ENCODE measurements at places on chromosomes 7 and 10. TPM values are rescaled to one million over a fixed set of nuclear protein-coding genes. Genes with fewer than 3 reads are reported as not detected.

DNA sequence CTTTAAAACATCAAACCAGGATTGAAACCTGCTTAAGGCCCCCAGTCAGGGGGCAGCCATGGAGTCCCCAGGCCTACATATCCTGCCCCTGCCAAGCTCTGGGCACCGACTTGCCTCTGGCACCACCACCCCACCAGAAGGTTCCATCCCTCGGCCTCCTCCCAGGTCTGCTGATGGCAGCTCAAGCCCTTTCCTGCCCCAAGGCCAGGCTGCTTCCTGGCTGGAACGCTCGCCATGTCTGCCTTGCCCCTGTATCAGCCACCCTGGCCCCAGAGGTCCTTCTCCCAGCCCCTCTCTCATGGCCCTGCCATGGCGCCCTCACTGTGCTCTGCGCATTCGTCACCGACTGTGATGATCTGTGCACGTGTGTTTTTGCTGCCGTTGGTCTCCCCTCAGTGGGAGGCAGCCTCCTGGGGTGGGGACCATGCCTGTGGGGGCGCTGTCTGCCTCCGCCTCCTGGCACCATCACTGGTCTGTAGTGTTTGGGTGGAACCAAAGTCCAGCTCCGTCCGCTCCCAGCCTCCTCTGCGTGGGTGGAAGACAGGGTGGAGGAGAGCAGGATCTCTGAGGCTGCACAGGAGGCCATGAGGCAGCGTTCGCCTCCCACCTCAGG, 3.2 kb downstream of the DPYSL4 start:
- no peaks in the 10 kb centered on the region for H3K4me1 ChIP-seq
- no peak for DNase-seq
- H3K27ac ChIP-seq, result no peak overlapping the region

- no peaks in the 10 kb centered on the region for H3K36me3 ChIP-seq
- no peak overlapping the region for H3K27ac ChIP-seq
- H3K4me1 ChIP-seq, result peaks cover 3% of the 10 kb centered on the region
- no peak for DNase-seq
- no peak overlapping the region for H3K4me3 ChIP-seq
These were observed 127.2 kb upstream of the TNRC18 start for GRCh38 chr7:5550831-5551230.

GRCh38 chr7:106059556-106059955, 52.6 kb downstream of the SYPL1 start:
- H3K4me1 ChIP-seq, result peaks cover 3% of the 10 kb centered on the region
- no peak overlapping the region for H3K27ac ChIP-seq
- H3K36me3 ChIP-seq, result no peaks in the 10 kb centered on the region

The TMEM176B gene
- not detected for total RNA-seq

GRCh38 chr10:52030975-52031374, 283.1 kb upstream of the DKK1 start:
- H3K27me3 ChIP-seq, result no peaks in the 10 kb centered on the region
- H3K36me3 ChIP-seq, result no peaks in the 10 kb centered on the region
- H3K4me1 ChIP-seq, result no peaks in the 10 kb centered on the region
- H3K4me3 ChIP-seq, result no peak overlapping the region

DNA sequence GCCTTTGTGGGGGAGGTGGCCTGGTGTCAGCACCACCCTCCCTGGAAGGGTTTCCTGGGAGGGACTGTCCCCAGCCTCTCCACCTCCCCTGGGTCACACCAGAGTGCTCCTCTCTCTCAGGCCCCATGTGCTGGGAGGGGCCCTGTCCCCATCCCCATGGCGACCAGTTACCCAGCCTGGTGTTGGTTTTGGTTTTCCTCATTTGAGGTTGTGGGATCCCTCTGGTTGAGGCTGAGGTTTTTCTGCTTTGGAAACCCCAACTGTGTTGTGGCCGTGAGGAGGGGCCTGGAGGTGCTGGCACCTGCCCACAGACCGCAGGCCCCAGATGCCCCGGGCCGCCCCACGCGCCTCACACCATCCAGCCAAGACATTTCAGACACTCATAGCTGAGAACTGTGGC, 106.3 kb downstream of the GRK5 start:
- H3K4me1 ChIP-seq, result peaks cover 57% of the 10 kb centered on the region
- H3K27ac ChIP-seq, result no peak overlapping the region
- no peaks in the 10 kb centered on the region for H3K36me3 ChIP-seq
- DNase-seq, result peak; percentile 57
- H3K27me3 ChIP-seq, result no peaks in the 10 kb centered on the region
- no peak overlapping the region for H3K4me3 ChIP-seq
